Regular cardiac myocyte (primary cell): ENCODE measurements at places on chromosomes 13 and 19. TPM values are rescaled to one million over a fixed set of nuclear protein-coding genes. Genes with fewer than 3 reads are reported as not detected.

ZNF675 gene
- 6.8 and 7.5 TPM in 2 replicates for total RNA-seq

TGFBR3L gene
- 1.7 and 3.1 TPM in 2 replicates for total RNA-seq

RDH8 gene
- total RNA-seq: not detected in 2 replicates

C2CD4C gene
- under 0.01 TPM in 2 replicates for total RNA-seq

SHISA2 gene
- 0.19 and 0.28 TPM in 2 replicates for total RNA-seq

SHISA7 gene
- total RNA-seq: not detected in 2 replicates

ZFP82 gene
- total RNA-seq: 7.7 and 10.1 TPM in 2 replicates

IGFL3 gene
- total RNA-seq: 0.28 TPM in 1 of 2 replicates, not detected in the other
